Stimulated activated CD4-positive, alpha-beta T cell treated with anti-CD3 and anti-CD28 coated beads, Interleukin-2, amount 100 ng/mL, for 48 hours (primary cell): ENCODE measurements at places on chromosomes 11 and 22.
A peak's percentile ranks its signal among the peaks of the same experiment; 100 is the strongest.

DNA sequence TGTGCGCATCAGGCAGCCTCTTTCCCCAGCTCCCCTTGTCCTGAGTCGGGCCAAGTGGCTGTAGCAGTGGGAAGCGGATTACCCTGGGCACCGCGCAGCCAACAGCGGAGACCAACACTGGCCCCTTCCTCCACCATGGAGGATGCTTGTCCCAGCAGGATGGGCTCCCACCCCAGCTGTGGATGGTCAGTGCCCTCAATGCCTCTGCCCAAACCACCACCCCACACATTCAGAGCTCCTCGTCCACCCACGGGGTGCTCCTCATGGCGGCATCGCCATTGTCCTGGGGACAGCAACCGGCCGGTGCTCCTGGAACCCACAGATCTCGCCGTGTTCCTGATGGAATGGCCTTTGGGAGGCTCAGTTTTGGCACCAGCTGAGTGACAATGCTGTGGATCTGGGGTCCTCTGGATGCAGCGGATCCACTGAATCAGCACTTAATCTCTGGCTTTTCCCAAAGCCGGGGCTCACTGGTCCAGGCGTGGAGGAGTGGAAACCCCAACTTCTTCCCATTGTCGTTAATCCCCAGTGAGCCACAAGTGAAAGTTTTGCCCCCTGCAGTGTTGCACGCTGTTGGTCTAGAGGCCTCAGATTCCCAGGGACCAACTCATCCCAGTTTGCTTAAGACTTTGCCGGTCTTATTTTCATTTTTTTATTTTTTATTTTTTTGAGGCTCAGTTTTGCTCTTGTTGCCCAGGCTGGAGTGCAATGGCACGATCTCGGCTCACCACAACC lies 4.1 kb upstream of the B4GALNT4 start:
- no peak for DNase-seq

- DNase-seq = no peak
These were observed 3.9 kb downstream of the TEAD1 start for GRCh38 chr11:12678092-12678491.

GRCh38 chr22:36360871-36361383 lies 26.8 kb downstream of the MYH9 start:
- no peak for DNase-seq

DNA sequence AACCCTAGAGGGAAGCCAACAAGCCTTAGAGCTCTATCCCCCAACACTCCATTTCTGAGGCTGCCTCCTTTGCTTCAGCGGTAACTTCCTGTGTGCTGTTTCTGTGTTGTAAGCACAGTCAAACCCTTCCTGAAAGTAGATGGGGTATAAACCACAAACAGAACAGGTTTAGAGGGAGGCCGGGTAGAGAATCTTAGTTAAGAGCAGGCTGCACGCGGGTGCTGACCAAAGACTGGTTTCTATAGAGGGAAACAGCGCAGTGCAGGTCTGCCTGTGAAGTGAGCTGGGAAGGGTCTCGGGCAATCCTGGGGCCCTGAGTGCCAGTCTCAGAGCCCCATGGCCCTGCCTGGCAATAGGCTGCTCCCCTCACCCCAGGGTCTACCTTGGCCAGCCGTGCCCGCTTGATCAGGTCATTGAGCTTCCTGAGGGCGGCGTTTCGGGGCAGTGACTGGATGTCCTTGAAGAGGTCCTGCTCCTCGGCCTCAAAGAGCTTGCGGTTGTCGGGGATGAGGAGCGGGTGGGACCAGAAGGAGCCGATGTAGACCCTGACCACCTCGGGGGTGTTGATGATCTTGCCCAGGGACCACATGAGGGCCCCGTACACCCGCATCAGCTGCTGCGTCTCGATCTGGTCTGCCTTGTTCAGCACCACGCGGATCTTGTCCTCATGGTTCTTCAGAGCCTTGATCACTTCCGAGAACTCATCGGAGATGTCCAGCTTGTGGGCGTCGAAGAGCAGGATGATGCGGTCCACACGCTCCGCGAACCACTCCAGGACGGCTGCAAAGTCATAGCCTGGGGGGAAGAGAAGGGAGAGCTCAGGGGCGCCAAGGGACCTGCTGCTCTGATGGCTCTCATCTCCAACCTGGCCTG lies 15.3 kb upstream of the CDC42BPG start:
- no peak for DNase-seq

GRCh38 chr11:20355221-20356219 lies 8.0 kb upstream of the HTATIP2 start:
- DNase-seq = no peak

DNA sequence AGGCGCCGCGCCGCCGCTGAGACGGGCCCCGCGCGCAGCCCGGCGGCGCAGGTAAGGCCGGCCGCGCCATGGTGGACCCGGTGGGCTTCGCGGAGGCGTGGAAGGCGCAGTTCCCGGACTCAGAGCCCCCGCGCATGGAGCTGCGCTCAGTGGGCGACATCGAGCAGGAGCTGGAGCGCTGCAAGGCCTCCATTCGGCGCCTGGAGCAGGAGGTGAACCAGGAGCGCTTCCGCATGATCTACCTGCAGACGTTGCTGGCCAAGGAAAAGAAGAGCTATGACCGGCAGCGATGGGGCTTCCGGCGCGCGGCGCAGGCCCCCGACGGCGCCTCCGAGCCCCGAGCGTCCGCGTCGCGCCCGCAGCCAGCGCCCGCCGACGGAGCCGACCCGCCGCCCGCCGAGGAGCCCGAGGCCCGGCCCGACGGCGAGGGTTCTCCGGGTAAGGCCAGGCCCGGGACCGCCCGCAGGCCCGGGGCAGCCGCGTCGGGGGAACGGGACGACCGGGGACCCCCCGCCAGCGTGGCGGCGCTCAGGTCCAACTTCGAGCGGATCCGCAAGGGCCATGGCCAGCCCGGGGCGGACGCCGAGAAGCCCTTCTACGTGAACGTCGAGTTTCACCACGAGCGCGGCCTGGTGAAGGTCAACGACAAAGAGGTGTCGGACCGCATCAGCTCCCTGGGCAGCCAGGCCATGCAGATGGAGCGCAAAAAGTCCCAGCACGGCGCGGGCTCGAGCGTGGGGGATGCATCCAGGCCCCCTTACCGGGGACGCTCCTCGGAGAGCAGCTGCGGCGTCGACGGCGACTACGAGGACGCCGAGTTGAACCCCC lies 798 bp downstream of the BCR start:
- DNase-seq = peak; percentile 29

DNA sequence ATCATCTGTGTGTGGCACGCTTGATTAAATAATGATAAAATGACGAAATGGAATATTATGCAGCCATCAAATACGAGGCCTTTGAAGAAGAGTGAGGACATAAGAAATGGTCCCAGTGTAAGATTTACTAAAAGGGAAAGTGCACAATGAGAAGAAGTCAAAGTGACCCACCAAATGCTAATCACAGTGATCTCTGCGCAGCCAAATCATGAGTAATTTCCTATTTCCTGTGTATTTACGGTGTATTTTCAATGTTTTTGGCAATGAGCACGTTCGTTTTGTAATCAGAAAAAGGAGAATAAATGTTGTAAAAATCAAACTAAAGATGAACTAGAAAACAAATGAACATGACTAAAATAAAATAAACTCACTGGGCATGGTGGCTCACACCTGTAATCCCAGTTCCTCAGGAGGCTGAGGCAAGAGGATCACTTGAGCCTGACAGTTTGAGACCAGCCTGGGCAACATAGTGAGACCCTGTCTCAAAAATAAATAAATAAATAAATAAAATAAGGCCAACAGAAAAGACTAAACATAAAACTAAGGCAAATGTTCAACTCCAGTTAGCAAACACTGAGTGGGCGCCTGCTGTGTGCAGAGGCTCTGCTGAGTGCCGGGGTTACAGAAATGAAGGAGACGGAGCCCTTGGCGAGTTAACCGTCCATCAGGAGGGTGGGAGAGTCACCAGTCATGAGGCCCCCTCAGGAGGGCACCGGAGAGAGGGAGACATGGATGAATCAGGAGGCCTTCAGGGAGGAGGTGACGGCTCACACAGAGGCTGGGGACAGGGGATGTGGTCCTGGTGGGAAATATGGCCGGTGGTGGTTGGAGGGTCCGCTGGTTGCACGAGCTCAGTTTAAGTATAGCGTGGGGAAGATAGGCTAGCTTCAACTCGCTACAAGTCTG lies 26.0 kb upstream of the CBX7 start:
- DNase-seq = no peak

DNA sequence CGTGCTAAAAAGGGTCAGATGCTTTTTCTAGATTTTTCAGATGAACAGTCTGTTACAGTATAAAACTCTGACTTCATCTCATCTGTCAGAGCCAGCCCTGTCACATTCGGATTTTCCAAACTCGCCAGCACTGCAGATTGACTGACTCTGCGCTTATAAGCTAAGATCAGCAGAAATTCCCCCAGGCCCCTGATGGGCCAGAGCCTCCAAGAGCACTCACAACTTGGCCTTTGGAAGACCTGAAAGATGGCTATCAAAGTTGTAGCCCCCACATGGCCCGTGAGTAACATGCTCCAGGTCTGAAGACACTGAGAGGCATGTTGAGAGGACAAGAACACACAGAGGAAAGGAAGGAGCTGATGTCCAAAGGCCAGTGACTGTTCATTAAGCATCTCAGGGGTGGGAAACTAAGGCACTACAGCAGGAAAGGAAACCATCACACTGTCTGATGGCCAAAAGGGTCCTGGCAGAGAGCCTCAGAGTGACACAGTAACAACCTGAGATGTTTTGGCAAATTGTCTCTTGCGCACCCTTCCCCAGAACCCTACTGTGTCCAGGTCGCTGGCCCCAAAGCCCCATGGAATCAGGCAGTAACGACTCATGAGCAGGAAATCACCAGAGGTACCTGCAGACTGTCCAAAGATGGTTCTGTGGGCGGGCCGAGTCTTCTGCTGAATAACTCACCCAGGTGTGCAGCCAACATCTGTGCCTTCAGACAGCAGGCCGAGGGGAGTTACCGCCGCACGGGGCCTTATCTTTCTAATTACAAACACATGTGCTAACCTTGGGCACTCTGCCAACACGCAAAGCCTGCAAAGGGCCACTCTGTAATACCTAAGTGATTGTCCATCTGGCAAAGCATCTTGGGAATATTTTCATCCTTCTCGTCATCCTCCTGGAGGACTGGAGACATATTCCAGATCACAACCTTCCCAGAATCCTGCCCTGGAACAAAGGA lies 23.6 kb downstream of the HIRA start:
- no peak for DNase-seq

DNA sequence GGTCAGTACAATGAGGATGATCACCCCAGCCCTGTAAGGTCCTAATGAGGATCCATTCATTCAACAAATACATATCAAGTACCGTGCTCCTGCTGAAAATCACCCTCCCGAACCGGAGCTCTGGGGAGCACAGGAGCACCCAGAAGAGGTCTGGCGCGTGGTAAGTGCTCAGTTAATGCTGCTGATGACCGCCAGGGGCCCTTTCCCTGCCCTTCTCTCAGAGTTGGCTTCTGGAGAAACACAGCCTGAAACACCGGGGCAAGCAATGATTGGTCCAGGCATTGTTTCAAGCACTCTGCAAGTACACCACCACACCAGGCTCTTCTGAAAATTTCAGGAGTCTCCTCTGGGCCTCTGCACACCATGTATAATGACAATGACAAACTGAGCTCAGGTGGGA lies 3.8 kb upstream of the CCDC86 start:
- no peak for DNase-seq

- DNase-seq = no peak
These were observed at the start of gene APOC3 for GRCh38 chr11:116829525-116830183. APOC3 (plus strand) TSS chr11:116829907; CDS start chr11:116830583, 676 bp downstream.

DNA sequence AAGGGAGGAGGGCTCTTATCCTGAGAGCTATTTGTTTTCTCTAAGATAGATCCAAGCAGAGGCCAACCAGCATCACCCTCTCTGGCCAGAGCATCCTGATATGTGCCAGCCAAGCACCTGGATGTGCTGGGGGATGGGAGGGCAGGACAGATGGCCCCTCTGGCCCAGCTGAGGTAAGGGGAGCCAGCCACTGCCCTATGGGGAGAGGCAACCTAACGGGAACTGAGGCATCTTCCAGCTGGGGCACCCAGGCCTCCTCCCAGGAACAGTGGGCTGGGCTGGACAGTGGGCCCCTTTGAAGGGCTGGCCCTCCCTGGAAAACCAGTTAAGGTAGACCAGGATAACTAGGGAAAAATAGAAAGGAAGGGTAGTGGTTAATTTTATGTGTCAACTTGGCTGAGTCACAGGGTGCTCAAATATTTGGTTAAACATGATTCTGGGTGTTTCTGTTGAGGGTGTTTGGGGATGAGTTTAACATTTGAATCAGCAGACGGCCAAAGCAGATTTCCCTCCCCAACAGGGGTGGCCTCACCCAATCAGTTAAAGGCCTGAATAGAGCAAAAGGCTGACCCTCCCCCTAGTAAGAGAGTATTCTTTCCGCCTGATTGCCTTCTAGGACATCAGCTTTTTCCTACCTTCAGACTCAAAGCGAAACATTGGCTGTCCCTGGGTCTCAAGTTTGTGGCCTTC lies 595.1 kb downstream of the BUD13 start:
- DNase-seq = no peak

GRCh38 chr11:2912498-2912897 lies 16.7 kb downstream of the PHLDA2 start:
- DNase-seq = no peak

DNA sequence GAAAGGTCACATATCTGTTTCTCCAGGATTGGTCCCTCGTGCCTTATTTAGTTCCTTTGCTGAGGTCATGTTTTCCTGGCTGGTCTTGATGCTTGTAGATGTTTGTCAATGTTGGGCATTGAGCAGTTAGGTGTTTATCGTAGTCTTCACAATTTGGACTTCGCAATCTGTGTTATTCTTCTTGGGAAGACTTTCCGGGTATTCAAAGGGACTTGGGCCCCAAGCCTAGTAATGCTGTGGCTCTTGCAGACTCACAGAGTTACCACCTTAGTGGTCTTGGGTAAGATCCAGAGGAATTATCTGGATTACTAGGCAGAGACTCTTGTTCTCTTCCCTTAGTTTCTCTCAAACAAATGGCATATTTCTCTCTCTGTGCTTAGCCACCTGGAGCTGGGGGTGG lies 223.5 kb downstream of the GRIK4 start:
- DNase-seq = no peak

DNA sequence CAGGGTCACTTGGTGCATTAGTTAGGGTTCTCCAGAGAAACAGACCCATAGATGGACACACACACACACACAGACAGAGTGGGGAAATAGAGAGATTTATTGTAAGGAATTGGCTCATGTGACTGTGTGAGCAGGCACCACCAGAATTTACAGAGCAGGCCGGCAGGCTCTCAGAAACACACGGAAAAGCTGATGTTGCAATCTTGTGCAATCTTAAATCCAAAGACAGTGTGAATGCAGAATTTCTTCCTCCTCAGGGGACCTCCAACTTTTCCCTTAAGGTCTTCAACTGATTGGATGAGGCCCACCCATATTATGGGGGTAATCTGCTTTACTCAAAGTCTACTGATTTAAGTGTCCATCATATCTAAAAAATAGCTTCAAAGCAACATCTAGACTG lies 49.8 kb downstream of the APIP start:
- no peak for DNase-seq

GRCh38 chr11:18907391-18907790 lies 31.8 kb downstream of the MRGPRX1 start:
- DNase-seq = no peak
